ENCODE measurements at places on chromosomes 3 and 15. TPM values are rescaled to one million over a fixed set of nuclear protein-coding genes. Genes with fewer than 3 reads are reported as not detected.
A peak's percentile ranks its signal among the peaks of the same experiment; 100 is the strongest.

GRCh38 chr3:178103140-178103539 lies 433.1 kb upstream of the KCNMB2 start:
- ATAC-seq: no peak

DNA sequence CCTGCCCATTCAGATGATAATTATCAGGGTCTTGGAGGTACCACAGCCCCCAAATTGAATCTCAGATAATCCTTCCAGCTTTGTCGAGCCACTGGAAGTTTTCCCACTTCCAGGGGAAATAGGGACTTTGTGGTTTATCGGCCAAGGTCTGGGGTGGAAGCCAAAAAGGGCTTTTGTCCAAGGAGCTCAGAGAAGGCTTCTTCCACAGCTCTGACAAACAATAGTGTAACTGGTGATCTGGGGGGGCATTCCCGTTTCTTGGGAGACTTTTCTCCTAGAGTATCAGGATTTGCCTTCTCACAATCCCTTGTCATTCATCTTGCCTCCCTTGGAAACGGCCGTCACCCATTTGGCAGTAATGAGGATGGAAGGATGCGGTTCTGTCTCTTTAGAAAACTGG lies 18.4 kb downstream of the SRGAP3 start:
- ATAC-seq: no peak

The PROK2 gene
- total RNA-seq: not detected

GRCh38 chr3:12869035-12869621 lies 27.8 kb upstream of the RPL32 start:
- peak; percentile 28 for ATAC-seq

DNA sequence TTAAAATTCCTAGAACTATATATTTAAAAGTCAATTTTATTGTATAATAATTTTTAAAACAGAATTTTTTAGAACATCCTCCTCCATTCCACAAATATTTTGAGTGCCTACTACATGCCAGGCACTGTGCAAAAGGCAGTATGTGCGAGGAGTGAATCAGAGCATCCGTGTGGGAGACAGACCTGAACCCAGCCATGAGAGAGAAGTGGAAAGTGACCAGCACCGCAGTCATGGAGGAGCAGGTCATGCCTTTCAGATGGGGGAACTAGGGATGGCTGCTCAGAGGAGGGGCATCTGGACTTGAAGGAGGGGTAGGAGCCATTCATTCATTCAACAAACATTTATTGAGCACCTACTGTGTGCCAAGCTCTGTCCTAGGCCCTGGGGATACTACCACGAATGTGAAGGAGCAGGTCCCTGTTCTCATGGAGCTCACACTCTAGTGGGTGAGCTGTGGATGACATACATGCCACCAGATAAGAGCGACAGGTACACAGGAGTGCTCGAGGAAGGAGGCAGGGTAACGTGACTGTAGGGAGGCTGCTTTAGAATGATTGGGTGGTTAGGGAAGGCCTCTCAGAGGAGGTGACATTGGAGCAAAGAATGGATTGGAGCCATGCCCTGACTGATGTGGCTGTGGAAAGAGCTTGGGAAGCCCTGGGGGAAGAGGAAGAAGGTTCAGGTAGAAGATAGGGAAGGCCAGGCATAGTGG lies 3.1 kb upstream of the CHRNA3 start:
- no peak for ATAC-seq

- no peak for ATAC-seq
Measured at GRCh38 chr15:69000725-69001503, 13.6 kb upstream of the NOX5 start.

- no peak for ATAC-seq
Measured at GRCh38 chr15:21271566-21271965, 168.7 kb downstream of the POTEB3 start.

GRCh38 chr3:68328049-68328448 lies 604.3 kb downstream of the TAFA4 start:
- no peak for ATAC-seq

The HRG gene
- total RNA-seq: 0.12 TPM

- ATAC-seq: peak; percentile 86
Measured at GRCh38 chr15:34023907-34024306, 15.1 kb downstream of the AVEN start.

The NEIL1 gene
- total RNA-seq: 4.7 TPM

- ATAC-seq: no peak
Measured at GRCh38 chr15:50057905-50058639, 61.0 kb downstream of the ATP8B4 start.

GRCh38 chr3:193744822-193745684 lies 152.0 kb downstream of the OPA1 start:
- no peak for ATAC-seq

DNA sequence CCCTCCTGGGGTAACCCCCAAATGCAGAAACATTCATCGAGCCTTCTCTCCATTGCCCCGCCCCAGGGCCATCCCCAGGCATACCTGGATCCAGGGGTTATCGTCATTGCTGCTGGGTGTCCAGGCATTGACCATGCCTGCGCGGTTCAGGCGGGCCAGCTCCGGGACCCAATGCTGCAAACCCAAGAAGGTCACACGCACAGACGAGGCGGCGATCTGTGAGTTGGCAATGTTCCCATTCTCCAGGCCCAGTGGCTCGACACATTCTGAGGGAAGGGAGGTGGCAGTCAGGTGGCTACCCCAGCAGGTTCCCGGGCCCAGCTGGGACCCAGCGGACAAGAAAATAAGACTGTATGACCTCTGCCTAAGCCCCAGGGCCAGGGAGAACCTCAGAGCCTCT lies 6.1 kb downstream of the MFGE8 start:
- no peak for ATAC-seq
